ENCODE measurements at places on chromosomes 1 and 21.

GRCh38 chr1:234102583-234102982 is 198.1 kb downstream of the SLC35F3 start:
- DNase-seq: no peak

- no peak for DNase-seq
Observed at GRCh38 chr1:7116001-7116400, 330.7 kb downstream of the CAMTA1 start.

DNA sequence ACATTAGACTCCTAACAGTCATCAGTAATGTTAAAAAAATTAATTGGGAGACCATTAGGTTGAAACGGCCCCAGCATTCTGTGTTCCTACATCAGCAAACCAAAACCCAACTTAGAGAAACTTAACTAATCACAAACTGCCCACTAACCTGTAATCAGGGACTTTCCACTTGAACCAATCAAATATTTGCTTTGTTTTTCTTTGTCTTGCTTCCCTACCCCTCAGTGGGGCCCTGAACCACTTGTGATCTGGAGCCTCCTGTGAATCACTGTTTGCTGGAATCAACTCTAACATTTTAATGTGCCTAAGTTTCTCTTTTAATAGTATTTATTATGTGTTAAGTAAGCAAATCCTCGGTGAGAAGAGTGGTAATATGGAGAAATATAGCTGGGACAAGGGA is 64.0 kb downstream of the ABCA4 start:
- DNase-seq: no peak

DNA sequence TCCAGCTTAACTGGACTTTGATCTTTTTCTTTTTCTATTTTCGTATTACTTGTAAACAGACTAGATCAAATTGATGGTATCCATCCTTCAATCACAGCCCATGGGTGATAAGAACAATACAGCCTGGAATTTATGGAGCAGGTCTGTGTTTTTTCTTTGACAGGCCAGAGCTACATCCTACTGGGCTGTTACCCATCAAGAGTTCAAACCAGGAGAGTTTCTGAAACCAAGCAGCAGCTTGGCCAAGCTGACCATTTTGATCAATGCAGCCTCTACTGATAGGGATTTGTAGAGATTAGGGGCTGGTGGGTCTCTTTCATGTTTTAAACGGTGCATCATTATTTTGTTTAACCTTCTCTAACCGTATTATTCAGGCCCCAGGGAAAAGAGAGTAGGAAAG is 24.3 kb upstream of the CCDC190 start:
- no peak for DNase-seq

GRCh38 chr21:43866260-43866629 is 1.2 kb downstream of the AGPAT3 start:
- DNase-seq: peak; percentile 18

GRCh38 chr1:31714442-31715086 is 10.7 kb upstream of the COL16A1 start:
- DNase-seq: no peak

DNA sequence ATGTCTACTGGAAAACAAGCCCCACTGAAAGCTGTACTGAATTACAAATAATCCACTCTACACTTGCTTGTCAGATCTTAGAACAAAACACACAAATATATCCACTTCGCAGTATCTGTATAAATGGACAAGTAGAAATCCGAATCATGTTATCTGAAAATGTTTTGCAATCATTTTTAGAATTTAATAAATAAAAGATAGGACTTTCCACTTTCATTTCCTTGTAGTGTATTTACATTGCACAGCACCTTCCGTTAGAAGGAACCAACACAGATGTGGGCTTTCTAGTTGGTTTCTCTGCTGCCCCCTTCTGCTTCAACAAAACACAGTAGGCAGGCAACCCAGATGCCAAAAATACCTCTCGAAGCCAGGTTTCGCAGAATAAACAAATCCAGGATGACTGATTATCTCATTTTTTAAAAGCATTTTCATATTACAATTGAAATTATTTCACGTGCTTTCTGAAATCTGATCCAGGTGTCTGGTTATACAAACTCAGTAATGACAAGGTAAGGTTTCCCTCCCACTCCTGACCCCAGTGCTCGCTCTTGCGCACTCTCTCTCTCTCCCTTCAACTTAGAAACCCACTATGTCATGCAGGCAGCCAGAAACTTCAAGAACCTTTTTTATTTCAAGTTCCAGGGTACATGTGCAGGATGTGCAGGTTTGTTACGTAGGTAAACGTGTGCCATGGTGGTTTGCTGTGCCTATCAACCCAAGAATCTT is 389.9 kb downstream of the SMYD3 start:
- DNase-seq: no peak

- DNase-seq: no peak
Observed at GRCh38 chr1:204380293-204380831, 20.6 kb upstream of the PLEKHA6 start.

DNA sequence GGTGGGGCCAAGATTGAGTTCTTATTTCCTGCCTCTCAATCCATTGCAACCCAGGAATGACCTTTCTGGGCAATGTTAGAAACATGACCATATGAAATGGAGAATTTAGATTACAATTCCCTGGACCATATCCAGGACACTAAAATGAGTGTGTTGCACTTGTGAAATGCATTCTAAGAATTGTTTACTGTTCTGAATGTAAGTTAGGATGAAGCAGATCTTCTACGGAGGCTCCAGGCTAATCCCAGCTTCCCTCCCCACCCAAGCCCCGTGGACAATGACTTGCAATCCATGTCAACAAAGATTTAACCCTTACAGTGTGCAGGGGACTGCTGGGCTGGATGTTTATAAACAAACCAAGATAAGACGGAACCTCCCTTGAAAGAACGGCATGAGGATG is 31.7 kb upstream of the HAO2 start:
- DNase-seq: no peak

DNA sequence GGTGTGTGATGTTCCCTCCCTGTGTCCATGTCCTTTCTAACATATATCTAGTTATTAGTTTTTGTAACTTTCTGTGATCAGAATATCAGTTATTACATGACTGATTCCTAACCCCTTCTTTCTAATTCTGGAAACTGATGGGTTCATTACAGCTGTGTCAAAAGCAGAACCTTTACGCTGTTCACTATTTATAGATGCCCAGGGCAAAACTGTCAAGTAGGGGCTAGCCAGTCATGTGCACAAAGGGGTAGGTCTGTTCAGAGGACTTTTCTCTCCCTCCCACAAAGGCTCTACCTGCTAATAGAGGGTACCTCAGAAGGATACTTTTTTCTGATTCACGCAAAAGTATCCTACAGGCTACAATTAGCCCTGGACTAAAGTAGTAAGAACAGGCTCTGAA is 79.2 kb downstream of the NRDC start:
- DNase-seq: no peak

DNA sequence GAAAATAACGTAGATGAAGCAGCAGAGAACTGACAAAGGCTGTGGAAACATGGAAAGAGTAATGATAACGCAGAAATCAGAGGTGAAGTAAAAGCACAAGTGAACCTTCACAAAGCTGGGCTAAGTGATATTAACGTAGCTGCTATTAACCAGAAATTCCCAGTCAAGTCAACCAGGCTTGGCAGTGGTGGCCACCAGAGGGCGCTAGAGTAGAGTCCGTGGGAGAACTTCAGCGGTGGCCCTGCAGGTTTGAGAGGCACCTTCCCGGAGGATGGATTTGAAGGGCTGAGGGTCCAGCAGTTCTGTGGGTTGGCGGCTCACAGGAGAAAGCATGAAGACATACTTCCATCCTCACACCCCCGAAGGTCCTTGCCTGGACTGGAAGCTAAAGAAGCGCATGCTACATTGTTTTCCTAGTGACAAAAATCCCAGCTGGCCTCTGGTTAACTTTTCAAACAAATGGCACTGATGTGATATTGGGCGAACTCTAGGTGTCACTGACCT is 81.7 kb upstream of the ZNF648 start:
- peak; percentile 86 for DNase-seq

GRCh38 chr1:88324899-88325298 is 359.2 kb upstream of the PKN2 start:
- no peak for DNase-seq

DNA sequence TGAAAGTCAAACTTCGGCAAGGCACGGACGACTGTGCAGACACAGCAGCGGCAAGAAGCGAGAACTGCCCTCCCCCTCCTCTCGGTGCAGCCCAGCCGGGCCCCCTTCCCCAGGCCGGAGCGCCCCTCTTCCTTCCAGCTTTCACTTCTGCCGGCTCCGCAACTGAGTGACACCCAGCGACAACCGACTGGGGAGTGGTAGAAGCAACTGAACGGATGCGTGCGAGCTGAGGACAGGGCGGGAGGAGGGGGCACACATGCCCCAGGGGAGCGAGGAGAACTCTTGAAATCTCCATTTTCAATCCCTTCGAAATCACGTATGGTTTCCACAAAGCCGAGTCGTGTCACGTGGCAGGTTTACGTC is 146.6 kb downstream of the PGBD5 start:
- DNase-seq: no peak

DNA sequence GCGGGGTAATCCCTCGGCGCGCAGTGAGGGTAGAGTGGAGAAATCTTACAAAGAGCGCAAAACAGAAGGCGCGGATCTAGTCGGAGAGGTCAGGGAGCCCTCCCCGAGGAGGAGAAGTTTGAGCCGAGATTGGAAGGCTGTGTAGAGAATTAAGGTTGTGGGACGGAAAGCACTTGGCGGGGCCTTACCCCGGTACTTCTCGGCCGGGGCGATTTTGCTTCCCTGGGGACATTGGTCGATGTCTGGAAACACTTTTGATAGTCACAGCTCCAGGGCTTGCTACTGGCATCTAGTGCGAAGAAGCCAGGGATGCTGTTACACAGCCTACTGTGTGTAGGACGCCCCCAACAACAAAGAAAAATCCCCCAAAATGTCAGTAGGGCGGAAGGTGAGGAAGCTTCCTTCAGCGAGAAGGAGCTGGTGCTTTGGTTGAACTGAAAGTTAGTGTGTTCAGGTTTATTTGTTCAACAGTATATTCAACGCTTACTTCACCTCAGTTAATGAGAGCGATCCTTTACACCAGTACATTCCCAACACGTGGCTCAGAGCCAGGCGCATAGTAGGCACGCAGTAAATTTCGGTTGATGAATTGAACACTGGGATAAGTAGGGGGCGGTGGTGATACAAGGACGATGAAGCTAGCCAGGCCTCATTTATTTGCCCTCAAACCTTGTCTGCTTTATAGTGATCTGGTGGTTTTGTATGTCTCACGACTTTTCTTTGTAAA is 807 bp downstream of the CEP85 start:
- peak; percentile 3 for DNase-seq

- no peak for DNase-seq
Observed at GRCh38 chr1:14403961-14404645, 194.4 kb upstream of the KAZN start.

DNA sequence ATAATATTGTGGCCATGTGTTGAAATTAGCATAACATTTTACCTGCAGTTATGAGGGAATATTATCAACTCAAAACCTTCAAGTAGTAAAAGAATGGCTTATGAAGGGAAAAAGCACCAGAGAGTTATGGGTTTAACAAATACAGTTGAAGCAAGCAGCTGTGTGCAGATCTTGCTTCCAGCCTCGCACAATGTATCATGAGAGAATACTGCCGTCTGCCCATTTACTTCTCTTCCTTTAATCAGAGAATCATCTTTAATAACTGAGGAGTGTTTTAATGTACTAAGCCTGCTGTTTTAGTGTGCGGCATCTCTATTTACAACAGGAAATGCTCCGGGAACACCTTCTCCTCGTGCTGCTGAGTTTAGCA is 120.9 kb downstream of the ATG4C start:
- DNase-seq: no peak

GRCh38 chr1:243475966-243476365 is 220.1 kb downstream of the SDCCAG8 start:
- no peak for DNase-seq

GRCh38 chr1:25959611-25960010 is 38.3 kb downstream of the PAFAH2 start:
- DNase-seq: no peak

GRCh38 chr1:11157867-11158266 is 31.3 kb upstream of the ANGPTL7 start:
- DNase-seq: no peak

DNA sequence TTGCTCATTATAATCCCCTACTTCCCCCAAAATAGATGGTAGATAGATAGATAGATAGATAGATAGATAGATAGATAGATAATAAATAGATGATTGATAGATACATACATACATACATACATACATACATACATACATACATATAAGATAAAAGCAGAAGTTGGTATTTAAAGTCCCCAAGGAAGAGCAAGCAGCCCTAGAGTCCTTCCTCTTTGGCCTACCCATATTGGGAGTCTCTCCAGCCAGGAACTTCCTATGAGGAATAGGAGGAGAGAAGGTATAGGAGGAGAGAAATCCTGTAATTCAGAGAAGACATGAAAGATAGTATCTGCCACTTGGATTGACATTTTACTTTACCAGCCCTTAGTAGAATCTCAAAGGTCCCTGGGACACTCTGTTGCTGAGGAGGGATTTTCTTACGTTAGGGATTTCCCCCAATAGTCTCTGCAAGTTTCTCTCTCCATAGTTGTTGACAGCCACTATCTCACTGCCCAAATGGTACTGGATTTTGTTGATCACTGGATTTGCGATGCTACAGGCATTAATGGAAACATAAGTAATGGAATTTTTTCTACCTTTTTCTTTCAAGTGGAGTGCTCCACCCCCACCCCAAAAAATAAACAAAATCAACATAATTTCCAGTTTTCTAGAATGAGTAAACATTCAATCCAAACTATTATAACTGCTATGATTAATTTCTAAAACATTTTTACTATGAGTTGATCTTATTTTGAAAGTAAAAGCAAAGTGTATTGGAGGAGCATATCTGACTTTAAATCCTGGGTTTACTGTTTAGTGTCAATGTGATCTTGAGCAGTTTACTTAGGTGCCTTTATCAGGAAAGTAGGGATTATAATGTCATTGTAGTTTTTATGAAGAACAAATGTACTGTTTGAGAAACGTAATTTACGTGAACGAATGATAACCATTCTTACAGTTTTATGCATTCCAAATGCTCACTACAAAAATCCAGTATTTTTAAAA is 93.2 kb upstream of the TNFSF4 start:
- no peak for DNase-seq

GRCh38 chr1:161933592-161934588 is 89.8 kb downstream of the OLFML2B start:
- no peak for DNase-seq

DNA sequence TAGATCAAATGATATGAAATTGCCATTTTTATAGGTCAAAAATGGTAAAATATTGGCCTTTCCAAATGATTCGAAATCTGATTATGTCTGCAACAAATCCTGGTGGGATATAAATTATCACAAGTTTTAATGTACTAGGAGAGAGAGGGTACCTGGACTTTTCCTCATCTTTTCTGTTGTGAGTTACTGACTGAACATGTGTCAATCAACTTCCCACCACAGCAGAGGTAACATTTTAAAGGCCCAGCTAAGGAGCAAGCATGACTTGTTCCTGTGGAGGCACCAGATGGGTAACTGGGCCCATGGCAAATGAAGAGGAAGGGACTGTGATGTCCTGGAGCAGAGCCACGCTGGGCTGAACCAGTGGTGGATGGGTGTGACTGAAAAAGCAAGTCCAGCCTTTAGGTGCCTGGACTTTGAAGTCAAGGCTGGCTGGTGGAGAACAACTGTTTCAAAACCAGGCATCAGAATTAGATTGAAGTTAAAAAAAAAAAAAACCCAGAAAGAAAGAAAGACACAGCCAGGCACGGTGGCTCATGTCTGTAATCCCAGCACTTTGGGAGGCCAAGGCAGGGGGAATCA is 6.6 kb downstream of the MR1 start:
- no peak for DNase-seq

Measured in activated CD4-positive, alpha-beta T cell treated with anti-CD3 and anti-CD28 coated beads, Interleukin-2, amount 50 U/mL, for 24 hours (primary cell).